Upper lobe of right lung (tissue), 1 donor: ENCODE measurements at places on chromosomes 12 and 14. TPM values are rescaled to one million over a fixed set of nuclear protein-coding genes. Genes with fewer than 3 reads are reported as not detected.

Gene OLR1
- 96.1 TPM for total RNA-seq

Gene APOF
- total RNA-seq = not detected

Gene LUM
- 361 TPM for total RNA-seq

Gene CLEC4C
- not detected for total RNA-seq

Gene CNTN1
- 15.1 TPM for total RNA-seq
